HFFc6 (cell line): ENCODE measurements at places on chromosomes 6 and 20. TPM values are rescaled to one million over a fixed set of nuclear protein-coding genes. Genes with fewer than 3 reads are reported as not detected.

DNA sequence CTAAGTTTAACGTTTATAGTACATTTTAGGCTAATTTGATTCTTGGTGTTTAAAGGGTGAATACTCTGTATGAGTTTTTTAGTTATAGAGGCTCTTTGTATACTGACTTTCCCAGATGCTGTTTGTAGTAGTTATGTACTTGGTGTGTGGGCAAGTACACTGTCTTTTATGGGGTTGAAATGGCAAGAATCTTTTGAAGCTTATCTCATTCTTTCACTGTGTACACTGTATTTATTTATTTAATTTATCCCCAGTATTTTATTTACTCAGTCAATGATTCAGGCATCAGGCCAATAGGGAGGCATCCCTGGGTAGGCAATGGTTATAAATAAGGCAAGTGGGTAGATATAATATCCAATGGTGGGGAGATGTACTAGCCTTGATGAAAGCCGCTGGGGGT lies 277.0 kb upstream of the PTCHD4 start:
- no peak overlapping the region for H3K4me3 ChIP-seq
- no peaks in the 10 kb centered on the region for H3K36me3 ChIP-seq
- no peak for DNase-seq
- no peaks in the 10 kb centered on the region; the same call in none of the 2 replicates for H3K27me3 ChIP-seq
- no peak overlapping the region for H3K27ac ChIP-seq

DNA sequence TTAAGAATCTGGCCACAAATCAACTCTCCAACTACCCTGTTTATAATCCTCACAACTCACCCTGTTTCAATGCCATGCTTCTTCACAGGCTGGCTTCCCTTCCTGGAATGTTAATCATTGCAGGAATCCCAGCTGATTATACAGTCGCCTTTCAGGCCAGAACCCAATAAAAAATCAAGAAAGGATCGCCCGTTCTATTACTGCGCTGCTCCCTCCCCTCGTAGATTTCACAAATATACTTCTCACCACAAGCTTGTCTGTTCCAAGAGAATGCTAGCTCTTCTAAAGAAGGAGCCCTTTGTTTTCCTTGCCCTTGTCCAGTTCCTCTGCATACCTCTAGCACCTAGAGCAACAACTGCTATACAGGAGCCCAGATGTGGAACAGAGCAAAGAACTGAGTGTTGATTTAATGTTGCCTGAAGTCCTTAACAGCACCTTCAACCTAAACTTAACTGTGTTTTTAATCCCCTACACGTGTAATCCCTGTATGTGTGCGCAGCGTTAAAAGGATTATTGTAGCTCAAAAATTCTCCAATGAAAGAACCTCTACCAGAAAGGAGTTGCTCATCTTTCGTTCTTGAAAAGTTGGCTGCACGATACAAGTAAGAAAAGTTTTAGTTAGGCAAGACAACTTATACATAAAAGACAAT lies 988 bp downstream of the ECHDC1 start:
- DNase-seq, result peak; percentile 58
- no peak overlapping the region for H3K4me3 ChIP-seq
- H3K27ac ChIP-seq, result no peak overlapping the region
- no peaks in the 10 kb centered on the region for H3K27me3 ChIP-seq

DNA sequence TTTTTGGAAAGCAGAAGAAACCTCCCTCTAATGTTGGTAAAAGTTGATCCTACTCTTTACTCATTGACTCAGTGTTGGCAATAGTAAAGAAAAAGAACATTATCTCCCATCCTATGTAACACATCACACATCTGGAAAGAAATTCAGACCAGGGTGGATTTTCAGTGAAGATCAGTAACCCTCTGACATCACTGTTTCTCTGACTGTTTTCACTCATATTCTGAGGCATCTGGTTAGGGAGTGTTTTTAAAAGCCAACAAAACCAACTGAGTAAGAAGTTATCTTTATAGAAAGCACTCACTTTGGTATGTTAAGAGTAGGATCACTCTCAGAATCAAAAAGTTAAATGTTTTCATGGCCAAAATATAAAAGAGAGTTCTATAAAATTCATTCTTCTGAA lies 143.6 kb downstream of the DST start:
- peaks cover 14% of the 10 kb centered on the region for H3K4me1 ChIP-seq
- DNase-seq, result no peak
- H3K36me3 ChIP-seq, result peaks cover 56% of the 10 kb centered on the region
- peak overlapping the region; percentile 66 for H3K27ac ChIP-seq

PDYN gene
- total RNA-seq, result not detected in 3 replicates
